Muscle of back (tissue), 13 donors: ENCODE measurements at places on chromosomes 7 and 10. TPM values are rescaled to one million over a fixed set of nuclear protein-coding genes. Genes with fewer than 3 reads are reported as not detected.

DNA sequence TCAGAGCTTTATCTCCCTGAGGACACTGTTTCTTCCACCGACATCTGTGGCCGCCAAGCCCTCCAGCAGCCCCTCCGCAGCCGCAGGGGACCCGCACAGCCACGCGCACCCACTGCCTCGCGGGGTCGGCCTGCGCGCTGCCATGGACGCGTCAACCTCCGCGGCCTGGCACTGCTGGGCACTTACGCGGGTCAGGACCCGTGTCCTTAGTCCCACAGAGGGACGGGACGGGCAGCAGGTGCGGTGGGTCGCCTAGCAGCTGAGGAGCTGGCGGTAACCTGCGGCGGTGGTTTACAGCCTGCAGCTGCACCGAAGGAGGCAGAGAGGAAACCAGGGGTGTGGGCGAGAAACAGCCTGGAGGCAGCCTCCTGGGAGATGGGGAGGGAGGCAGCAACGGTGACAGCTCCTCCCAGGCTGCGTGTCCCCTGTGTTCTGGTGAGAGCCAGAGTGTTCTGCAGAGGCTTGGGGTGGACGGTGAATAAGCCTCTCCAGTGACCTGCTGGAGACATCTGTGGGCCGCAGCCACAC is 61.3 kb downstream of the SEC61G start:
- DNase-seq: no peak

- DNase-seq: no peak
These were observed 23.0 kb downstream of the TOMM7 start for GRCh38 chr7:22799633-22800032.

Gene ODAD2
- polyA plus RNA-seq: 1.0 TPM

Gene SMO
- polyA plus RNA-seq: 42.0 TPM
